Eye (tissue), 1 donor: ENCODE measurements at places on chromosomes 2 and 18.

GRCh38 chr2:10120158-10120876 lies 2.2 kb upstream of the RRM2 start:
- peak; percentile 96 for DNase-seq

GRCh38 chr2:30348825-30349224 lies 98.2 kb upstream of the LCLAT1 start:
- DNase-seq = no peak

- DNase-seq = no peak
Measured at GRCh38 chr2:119383410-119384140, 16.8 kb downstream of the DBI start.

DNA sequence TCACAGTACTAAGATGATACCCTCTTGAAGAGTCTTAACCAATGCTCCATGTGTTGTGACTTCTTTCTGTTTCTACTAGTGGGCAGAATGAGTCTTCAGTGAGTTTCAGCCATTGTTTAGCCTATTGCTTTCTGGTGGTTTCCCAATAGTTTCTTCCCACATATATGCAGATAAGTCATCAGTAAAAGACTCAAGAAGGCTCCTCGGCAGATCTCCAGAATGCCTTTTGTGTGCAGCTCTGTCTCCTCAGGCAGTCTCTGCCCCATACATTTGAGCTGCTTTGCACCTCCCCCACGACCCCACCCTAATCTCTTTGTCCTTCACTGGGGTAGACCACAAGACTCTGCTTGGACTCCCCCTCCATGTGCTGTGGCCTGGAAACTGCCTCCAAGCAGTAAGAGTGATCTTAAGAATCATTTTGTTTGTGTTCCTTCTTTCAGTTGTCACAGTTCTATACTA lies 71.6 kb upstream of the CHRNA1 start:
- peak; percentile 25 for DNase-seq

DNA sequence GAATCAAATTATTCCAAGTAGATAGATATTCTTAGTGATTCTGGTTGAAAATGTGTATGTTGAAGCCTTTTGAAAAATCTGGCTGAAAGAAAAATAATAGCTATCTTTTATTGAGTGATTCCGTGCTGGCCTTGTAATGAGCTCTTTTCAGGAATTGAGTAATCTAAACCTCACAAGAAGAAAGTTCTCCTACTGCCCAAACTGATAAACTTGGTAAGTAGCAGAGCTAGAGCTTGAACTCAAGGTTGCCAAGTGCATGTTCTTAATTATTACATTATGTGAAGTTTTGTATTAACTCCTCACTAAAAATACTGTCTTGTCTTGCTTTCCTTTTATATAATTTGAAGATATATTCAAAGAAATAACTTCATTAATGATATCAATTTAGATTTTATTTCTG lies 1.6 kb upstream of the PPP1R1C start:
- DNase-seq = no peak

DNA sequence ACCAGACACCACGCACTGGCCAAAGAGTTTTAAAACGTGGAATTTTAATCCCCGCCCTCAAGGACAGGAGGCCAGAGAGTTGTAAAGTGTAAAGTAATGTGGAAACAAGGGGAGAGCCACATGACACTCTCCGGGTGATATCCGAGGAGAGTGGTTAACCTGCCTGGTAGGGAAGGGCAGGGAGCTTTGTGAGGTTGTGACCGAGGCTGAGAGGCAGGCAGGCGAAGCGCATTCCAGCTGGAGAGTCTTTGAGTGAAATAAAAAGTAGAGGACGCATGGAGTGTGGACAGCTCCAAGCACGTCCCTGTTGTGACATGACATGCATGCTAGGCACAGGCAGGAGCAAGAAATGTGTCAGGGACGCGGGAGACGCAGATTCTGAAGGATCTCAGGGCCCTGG lies 539.5 kb downstream of the RNF144A start:
- no peak for DNase-seq

DNA sequence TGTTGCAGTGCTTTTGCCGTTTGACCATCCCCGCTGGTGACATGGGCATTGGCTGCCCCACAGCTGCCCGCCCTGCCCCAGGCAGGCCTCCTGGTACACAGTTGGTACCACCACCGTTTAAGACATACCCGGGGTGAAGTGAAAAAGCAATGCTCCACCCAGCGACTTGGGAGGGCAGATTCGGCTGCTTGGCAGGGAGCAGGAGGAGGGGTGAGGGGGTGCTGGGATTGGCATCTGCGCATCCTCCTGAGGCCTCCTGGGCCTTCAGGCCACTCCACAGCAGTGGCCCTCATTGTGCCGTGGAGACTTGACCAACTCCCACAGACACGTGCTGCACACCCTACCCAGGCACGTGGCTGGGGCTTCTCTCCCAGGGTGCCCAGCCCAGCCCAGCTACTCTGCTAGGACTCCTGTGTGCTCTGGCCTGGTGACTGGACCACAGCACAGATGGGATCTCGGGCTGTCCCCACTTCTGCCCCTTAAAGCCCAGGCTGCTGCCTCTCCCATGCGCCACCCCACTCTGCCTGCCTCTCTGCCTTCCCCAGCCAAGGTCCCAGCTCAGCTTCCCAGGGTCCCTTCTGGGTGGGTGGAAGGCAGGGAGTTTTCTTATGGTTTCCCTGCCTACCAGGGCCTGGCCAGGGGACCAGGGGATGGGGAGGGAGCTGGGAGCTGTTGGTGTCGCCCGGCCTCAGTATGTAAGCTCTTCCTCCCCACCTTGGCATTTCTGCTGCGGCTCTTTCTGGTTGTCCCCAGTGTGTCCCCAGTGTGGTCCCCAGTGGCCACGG lies 157.0 kb upstream of the HS6ST1 start:
- no peak for DNase-seq

DNA sequence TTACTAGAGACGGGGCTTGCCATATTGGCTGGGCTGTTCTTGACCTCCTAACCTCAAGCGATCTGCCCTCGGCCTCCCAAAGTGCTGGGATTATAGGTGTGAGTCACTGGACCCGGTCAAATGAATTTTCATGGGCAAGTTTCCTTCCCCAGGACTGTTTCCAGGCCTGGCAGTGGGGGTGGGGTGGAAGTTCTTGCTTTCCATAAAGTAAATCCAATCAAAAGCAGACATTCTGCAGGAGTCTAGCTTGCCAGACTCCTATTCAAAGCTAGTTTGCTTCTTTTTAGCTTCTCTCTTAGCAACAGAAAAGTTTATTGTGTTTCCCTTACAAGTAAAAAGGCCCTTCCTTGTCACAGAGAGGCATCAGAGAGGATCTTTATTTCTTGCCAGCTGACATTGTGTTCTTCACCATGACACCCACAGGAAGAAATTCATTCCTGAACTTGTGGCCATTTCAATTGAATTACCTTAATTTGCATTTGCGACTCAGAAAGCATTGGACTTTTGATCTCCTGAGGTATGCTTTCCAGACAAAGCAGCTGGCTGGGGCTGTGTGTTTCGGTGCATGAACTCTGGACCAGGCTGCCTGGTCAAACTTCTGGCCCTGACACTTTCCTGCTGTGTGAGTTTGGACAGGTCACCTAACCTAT lies 37.9 kb downstream of the LYPD1 start:
- no peak for DNase-seq

- DNase-seq = no peak
Measured at GRCh38 chr2:238439917-238440316, 13.2 kb downstream of the ASB1 start.

- DNase-seq = peak; percentile 69
Measured at GRCh38 chr2:201795607-201796477, 10.5 kb upstream of the CDK15 start.

- no peak for DNase-seq
Measured at GRCh38 chr18:79121746-79122474, 52.7 kb downstream of the ATP9B start.

- no peak for DNase-seq
Measured at GRCh38 chr2:150166313-150167051, 321.0 kb downstream of the RND3 start.

DNA sequence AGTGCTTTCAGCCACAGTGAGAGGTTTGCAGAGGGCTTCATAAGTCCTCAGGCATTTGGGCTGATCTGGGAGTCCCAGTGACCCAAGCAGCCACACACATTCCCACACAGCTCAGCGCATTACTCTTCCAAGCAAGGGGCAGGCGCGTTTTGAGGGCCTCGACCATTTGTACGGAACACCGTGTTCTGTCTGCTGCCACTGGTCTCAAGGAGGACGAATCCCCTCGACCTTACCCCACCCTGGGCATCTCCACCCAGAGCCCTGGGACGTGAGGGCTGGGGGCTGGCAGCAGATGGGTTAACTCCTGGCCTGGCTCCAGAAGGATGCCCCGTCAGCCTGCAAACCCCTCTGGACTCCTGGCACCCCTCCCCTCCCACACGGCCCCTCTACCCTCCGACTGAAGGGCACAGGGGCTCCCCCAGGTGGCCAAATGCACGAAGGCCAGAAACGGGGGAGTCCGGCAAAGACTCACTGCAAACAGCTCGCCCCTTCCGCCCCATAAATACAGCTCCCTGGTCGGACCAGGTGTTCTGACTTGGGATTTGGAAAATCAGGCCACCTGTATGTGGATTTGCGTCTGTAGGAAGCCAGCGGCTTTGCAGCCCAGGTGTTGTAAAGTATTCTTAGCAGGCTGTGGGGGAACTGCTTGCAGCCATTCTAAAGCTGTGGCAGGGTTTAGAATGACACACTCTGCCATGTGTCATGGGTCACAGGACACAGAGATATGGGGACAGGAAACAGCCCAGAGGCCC lies 33.6 kb upstream of the PTMA start:
- DNase-seq = peak; percentile 92

DNA sequence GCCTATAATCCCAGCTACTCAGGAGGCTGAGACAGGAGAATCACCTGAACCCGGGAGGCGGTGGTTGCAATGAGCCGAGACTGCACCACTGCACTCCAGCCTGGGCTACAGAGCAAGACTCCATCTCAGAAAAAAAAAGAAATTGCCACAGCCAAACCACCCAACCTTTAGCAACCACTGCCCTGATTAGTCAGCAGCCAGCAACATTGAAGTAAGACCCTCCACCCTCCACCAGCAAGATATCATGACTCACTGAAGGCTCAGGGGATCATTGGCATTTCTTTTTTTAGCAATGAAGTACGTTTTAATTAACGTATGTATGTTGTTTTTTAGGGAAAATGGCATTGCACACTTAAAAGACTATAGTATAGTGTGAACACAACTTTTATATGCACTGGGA lies 349.1 kb upstream of the ACVR2A start:
- no peak for DNase-seq

DNA sequence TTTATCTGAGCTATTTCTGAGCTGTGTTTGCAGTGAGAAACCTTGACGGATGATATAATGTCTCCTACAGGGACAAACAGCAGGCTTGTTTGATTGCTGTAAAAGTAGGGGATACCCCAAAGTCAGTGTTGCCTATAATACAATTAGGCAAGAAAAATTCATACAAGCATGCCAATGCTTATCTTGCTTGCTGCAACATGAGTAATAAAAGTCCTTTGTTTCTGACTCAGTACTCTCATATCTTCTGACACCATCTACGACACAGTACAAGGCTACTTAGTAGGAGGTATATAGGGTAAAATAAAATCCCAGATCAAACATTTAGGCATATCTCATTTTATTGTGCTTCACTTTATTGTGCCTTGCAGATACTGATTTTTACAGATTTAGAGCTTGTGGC lies 33.0 kb downstream of the ERBB4 start:
- no peak for DNase-seq

GRCh38 chr2:228065686-228066085 lies 115.8 kb downstream of the SPHKAP start:
- no peak for DNase-seq

GRCh38 chr2:28754321-28754720 lies 2.7 kb downstream of the PPP1CB start:
- peak; percentile 56 for DNase-seq

DNA sequence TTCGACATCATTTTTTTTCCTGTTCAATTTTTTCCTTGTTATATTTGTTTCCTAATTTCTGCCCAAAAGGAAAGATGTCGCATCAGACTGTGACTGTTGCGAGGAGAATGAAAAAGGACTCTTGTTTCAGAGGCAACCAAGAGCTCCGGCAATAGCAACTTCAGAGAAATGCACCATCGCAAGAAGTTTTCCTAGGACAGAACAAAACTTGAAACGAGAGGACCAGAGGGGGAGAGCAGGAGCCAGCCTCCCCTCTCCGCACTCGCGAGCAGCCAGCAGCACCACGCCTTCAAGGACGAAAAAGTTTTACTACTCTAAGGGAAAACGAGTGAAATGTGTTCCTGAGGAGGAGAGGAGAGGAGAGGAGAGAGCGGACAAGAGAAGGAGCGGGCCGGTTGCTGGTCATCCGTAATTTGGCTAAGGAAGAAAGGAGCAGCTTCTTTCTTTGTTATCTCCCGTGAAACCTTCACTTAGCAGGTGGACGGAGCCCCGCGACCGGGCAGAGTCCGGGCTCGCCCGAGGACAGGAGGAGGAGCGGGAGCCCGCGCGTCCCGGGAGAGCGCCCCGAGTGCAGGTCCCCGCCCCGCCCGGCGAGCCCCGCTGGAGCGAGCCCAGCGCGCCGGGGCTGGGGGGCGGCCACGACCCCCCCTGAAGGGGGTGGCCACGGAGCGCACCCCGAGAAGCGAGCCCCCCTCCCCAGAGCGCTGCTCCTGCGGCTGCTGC lies 744 bp downstream of the POU3F3 start:
- DNase-seq = peak; percentile 79

DNA sequence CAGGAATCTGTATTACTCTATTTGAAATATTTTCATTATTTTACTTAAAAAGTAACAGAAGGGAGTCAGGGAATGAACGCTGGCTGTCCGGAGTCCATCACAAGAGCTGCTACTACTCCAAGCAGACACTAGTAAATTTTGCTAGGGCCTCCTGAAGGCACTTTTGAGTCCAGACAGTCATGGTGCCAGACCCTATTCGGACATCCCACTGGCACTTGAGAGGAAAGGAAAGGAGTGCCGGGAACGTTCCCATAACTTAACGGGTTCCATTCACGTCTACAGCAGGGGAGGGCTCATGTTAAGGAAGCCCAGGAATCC lies 563 bp upstream of the GMCL1 start:
- no peak for DNase-seq

DNA sequence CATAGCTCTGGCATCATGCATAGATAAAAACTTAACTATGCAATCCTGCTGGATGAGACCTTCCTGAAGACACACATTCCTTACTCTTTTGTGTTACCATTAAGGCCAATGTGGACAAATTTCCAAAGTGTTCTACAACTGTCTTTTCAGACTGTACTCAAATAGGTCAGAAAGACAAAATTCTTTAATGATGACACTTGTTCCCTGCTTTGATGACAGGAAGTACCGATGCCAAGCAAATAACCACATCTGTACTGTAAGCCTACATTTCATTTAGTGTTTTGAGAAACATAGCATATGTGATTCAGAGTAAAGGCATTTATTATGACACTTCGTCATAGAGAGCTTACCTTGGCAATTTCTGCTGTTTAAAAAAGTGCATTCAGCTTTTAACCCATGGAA lies 55.0 kb downstream of the PMAIP1 start:
- no peak for DNase-seq

GRCh38 chr2:98946855-98947254 lies 10.8 kb upstream of the CRACDL start:
- DNase-seq = no peak

- no peak for DNase-seq
Measured at GRCh38 chr18:41690332-41691127, 264.5 kb upstream of the PIK3C3 start.

- no peak for DNase-seq
Measured at GRCh38 chr2:196172951-196173350, 1.6 kb upstream of the STK17B start.
